ENCODE measurements at places on chromosomes 6 and 20. TPM values are rescaled to one million over a fixed set of nuclear protein-coding genes. Genes with fewer than 3 reads are reported as not detected.

The SYNCRIP gene
- 173 TPM for polyA plus RNA-seq

The BPIFB2 gene
- polyA plus RNA-seq: not detected

The OR2H1 gene
- not detected for polyA plus RNA-seq

The EYA2 gene
- 0.87 TPM for polyA plus RNA-seq

The SLC22A7 gene
- polyA plus RNA-seq: 0.60 TPM

The TRERF1 gene
- 16.2 TPM for polyA plus RNA-seq

The NHLRC1 gene
- 2.4 TPM for polyA plus RNA-seq

The PNPLA1 gene
- polyA plus RNA-seq: 2.1 TPM

The SLC12A5 gene
- 0.86 TPM for polyA plus RNA-seq

- no peak for DNase-seq
Measured at GRCh38 chr6:92433911-92434310, 985.4 kb downstream of the EPHA7 start.

- DNase-seq: no peak
Measured at GRCh38 chr6:78611102-78611620, 256.2 kb upstream of the IRAK1BP1 start.

- DNase-seq: no peak
Measured at GRCh38 chr6:149335924-149336608, 18.6 kb downstream of the TAB2 start.

DNA sequence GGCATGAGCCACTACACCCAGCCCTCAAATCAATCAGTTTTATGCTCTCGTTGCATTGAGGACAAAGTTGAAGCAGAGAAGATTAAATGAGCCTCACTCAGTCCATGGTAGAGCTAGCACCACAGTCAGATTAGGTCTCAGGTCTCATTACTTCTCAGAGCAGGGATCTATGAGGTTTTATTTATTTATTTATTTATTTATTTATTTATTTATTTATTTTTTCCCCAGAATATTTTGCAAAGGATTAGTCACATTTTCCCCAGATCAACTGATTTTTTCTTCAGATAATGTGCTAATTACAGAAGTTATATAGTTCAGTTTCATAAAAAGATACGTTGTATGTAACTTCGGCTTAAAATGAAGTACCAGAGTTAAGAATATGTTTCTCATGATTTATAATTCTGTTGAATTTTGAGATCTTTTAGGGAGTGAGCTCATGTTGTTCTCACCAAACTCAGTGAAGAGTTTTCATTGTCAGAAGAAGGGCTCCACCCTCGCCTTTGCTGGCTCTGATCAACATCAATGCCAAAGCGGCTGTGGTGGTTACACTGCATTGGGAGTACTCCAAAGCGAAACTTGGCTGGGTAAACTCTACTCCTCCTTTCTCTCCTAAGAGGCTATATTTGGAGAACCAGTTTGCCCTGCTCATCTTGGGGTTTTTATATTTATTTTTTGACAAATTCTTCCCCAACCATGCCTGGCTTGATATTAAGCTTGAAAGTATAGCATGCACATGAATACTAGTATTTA is 12.9 kb upstream of the ID4 start:
- DNase-seq: no peak

- no peak for DNase-seq
Measured at GRCh38 chr6:143556529-143556928, 45.0 kb upstream of the FUCA2 start.

DNA sequence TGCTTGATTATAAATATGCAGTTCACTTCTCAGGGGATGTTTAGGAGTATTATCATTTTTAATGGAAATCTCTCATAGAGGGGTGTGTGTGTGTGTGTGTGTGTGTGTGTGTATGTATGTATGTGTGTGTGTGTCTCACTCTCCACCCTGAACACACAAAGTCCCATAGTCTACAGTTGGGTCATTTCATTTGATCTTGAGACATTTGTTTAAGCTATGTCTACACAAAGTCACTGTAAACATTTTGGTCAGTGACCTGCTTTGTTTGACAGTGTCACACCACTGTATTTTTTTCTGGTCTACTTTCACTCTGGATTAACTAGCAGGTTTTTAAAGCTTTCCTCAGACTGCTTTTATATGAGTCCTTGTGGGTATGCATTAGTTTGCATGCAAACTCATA is 215.2 kb downstream of the GRIK2 start:
- DNase-seq: no peak

GRCh38 chr6:99746261-99746895 is 139.7 kb downstream of the PRDM13 start:
- peak; percentile 18 for DNase-seq

DNA sequence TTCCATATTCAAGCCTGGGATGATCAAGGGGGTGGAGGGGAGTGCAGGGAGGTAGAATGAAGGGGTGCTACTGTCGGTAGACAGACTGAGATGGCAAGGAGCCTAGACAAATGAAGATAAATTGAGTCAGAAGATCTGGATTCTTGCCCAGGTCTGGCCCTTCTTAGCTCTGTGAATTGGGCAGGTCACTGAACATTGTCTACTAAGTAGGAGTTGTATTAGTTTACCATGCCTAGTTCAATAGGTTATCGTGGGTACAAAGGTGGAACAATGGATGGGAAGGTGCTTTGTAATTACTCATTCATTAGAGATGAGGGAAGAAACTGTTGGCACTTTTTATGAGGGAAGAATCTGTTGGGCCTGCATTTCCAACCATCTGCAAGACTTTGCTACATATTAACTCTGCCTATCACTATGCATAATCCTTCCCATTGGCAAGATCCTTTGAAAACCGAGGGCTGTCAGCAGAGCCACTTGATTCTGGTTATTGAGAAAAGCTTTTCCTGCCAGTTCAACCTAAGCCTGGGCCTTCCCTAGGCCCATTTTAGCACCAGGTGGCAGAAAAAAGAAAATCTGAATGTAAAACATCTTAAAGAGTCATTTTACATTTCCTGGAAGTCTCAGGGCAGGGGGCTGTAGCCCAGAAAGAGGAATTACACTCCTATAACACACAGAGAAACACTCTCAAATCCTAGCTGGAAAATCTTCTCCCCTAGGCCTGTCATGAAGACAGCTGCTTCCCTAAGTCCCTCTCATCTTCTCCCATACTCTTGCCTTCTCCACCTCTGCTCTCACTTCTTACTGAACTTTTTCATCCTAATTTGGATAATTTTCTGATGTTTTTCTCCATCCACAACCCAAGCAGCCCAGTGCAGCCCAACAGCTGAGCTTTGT is 103.5 kb downstream of the CD24 start:
- DNase-seq: no peak

DNA sequence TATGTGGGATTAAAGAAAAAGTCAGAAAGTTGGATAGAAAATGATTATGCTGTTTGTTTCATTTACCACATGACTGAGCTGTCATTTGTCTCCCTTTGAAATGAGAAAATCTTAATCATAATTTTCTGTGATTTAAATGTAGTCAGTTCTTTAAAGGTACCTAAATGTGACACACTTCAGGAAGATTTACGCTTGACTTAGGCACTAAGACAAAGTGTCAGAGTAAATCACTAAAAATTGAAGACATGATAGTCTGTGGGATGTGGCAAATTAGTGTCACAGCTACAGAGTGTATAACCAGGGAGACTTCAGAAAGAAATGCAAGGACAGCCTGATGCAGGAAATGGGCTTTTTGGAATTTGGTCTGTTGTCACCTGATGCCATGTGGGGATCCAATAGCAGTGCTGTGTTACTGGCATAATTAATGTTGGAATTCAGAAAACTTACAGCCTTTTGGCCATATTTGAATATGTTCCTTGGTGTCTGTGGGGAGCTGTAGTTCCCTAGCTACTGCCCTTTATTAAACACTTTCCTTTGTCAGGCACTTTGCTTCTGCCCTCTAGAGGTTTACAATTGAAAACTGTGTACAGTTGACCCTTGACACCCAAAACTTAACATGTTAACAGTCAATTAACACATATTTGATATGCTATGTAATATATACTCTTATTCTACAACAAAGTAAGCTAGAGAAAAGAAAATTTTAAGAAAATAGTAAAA is 493.8 kb downstream of the UTRN start:
- DNase-seq: no peak

DNA sequence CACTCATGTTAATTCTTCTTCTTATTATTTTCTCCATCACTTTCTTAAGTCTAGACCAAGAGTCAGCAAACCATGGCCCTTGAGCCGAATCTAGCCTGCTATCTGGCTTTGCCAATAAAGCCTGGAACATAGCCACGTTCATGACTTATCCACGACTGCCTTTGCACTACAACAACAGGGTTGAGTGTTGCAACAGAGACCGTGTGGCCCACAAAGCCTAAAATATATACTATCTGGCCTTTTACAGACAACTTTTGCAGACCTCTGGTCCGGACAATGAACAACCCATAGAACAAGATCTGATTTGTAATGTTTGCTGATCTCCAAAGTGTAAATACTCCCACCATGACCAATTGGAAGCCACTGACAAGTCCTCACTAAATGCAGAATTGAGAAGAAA is 140.5 kb upstream of the CDYL start:
- DNase-seq: no peak

DNA sequence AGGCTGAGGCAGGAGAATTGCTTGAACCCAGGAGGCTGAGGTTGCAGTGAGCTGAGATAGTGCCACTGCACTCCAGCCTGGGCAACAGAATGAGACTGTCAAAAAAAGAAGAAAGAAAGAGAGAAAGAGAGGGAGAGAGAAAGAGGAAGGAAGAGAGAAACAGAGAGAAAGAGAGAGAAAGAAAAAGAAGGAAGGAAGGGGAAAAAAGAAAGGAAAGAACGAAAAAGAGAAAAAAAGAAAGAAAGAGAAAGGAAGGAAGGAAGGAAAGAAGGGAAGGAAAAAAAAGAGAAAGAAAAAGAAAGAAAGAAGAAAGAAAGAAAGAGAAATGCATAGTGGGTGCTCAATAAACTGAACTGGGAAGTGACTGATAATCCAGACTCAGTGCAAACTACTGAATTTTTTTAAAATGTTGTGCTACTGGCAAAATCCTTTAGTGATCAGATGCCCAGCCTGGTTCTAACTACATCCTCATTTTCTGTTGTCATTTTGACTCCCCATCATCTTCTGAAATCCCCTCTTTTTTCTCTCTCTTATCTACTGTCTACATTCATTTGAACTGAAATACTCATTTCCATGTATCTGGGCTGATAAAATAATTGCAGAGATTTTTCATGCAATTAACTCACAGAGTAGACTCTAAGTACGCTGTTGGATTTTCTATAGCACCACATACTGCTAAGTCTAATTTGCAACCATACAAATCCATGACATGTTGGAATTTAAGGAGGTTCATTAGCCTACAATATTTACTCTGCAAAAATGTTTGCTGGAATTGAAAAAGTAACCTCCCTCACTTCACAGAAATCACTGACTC is 85.3 kb upstream of the HIVEP1 start:
- DNase-seq: no peak

GRCh38 chr6:20353134-20353533 is 48.5 kb upstream of the E2F3 start:
- no peak for DNase-seq

GRCh38 chr20:32167552-32167951 is 40.0 kb downstream of the PLAGL2 start:
- DNase-seq: no peak

GRCh38 chr6:131754715-131755567 is 44.1 kb upstream of the CTAGE9 start:
- DNase-seq: no peak

GRCh38 chr6:35084511-35085203 is 56.5 kb downstream of the TCP11 start:
- no peak for DNase-seq

DNA sequence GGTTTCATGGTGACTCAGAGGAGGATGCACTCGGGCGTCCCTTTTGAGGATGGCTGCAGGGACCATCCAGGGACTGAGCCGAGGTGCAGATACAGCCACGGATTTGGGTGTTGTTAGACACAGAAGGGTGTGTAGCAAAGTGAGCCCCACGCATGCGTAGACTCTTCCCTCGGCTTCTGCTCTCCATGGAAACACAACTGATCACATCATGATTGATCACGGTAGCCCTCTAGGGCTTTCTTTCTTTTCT is 606 bp upstream of the ULBP1 start:
- no peak for DNase-seq

DNA sequence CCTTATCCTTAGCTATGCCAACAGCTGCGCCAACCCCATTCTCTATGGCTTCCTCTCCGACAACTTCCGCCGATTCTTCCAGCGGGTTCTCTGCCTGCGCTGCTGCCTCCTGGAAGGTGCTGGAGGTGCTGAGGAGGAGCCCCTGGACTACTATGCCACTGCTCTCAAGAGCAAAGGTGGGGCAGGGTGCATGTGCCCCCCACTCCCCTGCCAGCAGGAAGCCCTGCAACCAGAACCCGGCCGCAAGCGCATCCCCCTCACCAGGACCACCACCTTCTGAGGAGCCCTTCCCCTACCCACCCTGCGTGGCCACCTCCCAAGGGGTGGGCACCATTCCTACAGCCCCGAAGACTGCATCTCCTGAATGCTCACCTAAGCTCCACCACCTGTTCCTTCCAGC is 1.3 kb downstream of the SSTR4 start:
- DNase-seq: no peak

- no peak for DNase-seq
Measured at GRCh38 chr6:148441454-148441911, 98.8 kb downstream of the SASH1 start.

GRCh38 chr20:2403291-2404052 is 22.8 kb downstream of the TGM6 start:
- DNase-seq: no peak

DNA sequence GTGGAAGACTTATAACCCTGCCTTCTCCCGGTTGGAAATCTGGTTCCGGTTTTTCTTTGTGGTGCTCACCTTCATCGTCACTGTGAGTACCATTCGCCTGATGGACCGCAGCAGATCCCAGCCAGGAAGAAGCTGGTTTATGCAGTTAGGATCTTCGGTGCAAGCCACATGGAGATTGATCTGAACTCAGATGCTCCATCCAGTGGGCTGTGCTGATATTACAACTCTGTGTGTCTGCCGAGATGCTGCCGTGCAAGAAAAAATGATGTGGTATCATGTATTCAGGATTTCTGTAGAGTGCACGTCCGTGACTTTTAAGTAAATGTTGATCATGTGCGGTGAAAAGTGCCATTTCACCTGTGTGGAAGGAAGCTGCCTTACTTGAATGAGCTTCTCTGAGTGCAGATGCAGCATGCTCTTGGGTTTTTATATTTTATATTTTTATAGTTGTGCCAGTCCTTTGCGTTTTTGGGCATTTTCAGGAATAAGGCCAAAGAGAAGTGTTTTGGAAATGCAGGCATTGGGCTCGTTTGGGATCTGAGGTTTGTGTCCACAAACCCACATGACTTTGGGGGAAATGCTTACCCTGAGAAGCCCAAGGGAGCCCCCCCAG is 39.2 kb downstream of the DYNLT1 start:
- peak; percentile 32 for DNase-seq

GRCh38 chr6:112770308-112770707 is 423.2 kb downstream of the RFPL4B start:
- DNase-seq: no peak

DNA sequence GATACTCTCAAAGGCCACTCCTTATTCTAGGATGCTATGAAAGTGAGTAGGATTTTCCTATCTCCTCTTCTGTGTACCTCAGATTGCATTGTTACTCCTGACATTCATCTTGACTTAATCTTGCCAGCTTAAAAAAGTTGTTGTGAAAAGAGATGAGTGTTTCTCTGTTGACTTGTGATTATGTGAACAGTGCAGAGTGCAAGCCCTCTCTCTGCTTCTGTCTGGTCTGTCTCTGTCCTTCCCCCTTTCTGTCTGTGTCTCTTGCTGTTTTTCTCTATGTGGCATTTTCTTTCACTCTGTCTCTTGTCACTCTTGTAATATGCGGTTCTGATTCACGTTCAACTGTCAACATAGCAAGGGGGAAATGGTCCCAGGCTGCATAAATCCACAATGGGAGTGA is 306.6 kb downstream of the FARS2 start:
- DNase-seq: no peak

Data from left renal pelvis (tissue), 4 donors.